ENCODE measurements at places on chromosomes 12 and 14.
A peak's percentile ranks its signal among the peaks of the same experiment; 100 is the strongest.

GRCh38 chr12:50677858-50678257 lies 86.0 kb upstream of the ATF1 start:
- no peak for DNase-seq

DNA sequence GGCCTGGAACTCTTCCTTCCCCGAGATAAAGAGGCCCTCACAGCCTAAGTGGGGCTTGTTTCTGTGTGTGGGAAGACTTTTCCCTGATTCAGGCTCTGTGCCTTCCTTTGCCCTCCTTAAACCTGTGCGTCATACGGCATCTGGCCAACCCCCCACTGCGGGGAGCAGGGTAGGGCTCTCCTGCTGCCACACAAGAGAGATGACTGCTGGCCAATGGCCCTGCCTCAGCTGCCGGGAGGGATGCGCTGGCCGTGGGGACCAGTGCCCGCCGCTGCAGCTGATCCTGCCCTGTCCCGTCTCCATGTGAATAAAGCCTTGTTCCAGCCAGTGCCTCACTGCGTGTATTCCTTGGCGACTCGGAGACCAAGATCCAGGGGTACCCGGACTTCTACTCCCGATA lies 42.5 kb upstream of the BEGAIN start:
- DNase-seq: peak; percentile 33

GRCh38 chr14:29339494-29340172 lies 573.0 kb downstream of the FOXG1 start:
- no peak for DNase-seq

DNA sequence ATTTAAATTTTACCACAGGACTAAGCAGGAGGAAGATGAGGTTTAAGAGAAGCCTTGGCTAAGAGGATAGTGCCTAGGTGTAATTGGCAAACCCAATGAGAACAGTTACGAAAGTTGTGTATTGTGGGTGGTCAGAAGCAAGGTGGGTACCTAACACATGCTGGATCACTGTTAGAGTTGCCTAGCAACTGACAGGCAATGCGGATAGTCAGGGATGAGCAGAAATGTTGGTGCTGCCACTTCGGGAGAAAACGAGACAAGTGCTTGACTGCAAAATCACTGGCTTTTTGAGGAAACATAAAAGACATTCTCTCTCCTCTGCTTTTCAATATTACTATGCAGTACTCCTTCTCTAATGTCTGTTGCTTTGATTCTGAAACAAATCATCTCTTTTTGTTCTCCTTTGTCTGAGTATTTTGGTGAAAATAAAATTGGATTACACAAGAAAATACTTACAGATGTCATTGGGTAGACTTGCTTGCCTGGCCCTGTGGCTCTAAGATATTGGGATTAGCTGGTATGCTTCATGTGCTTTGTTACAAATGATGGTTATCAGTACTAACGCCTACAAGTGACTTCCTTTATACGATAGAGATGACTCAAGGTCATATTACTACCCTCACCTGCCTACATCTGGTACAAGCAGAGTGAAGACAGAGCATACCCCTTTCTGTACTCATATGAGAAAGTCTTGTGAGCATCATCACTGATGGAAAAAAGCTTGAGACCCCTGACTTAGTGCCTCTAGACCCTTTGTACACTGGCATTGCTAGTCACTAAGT lies 48.0 kb downstream of the TDP1 start:
- no peak for DNase-seq

DNA sequence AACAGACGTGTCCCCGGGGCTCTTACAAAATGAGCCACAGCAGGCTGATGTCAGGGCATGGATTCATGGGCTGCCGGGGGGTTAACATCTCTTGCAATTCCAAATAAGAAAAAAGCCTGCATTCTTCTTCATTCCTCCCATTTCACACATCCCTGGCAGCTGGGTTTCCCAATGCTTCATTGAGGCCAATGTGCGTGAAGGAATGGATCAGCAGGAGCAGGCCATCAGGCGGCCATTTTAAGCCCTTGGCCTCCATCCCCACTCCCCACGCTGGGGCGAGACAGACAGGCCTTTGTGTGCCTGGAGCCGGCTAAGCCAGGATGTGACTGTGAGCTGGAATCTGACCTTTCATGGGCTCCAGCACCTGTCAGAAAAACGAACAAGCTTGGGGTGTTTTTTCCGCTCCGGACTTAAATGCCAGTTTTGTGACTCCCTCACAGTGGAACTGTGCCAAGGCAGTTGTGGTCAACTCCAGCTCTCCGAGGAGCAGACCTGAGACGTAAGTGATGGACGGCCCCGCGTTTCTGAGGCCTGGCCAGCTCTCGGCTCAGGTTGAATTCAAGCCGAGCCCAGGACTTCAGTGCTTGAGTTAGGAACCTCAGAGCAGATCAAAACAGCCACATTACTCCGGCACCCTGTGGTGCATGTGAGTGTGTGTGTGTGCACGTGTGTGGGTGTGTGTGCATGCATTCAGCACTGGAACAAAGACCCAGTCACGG lies 133.1 kb downstream of the TMEM30B start:
- no peak for DNase-seq

GRCh38 chr14:52829527-52830185 lies 38.2 kb upstream of the GNPNAT1 start:
- DNase-seq: no peak

- DNase-seq: peak; percentile 1
Measured at GRCh38 chr14:82313889-82314288, 780.2 kb upstream of the SEL1L start.

DNA sequence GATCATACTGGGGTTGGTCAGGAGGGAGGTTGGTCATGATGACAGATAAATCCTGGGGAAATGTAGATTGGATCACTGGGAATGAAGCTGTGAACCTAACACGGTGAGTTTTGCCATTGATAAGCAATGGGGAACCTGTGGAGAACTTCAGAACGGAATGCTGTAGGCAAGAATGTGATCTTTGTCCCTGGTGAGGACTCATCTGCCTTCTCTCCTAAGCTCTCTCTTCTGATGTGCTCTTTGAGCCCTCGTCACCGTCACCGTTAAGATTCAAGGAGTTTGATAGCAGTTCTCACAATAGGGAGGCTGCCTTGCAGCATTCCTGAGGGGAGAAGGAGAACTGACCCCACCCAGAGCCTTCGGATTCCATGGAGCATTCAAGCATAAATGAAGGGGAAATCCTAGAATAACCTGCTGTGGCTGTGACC lies 217.6 kb downstream of the ANO6 start:
- no peak for DNase-seq

- no peak for DNase-seq
Measured at GRCh38 chr14:101506211-101506925, 54.9 kb upstream of the DIO3 start.

- DNase-seq: no peak
Measured at GRCh38 chr12:82458101-82458500, 99.8 kb downstream of the METTL25 start.

GRCh38 chr12:104473374-104473983 lies 16.7 kb downstream of the CHST11 start:
- no peak for DNase-seq

DNA sequence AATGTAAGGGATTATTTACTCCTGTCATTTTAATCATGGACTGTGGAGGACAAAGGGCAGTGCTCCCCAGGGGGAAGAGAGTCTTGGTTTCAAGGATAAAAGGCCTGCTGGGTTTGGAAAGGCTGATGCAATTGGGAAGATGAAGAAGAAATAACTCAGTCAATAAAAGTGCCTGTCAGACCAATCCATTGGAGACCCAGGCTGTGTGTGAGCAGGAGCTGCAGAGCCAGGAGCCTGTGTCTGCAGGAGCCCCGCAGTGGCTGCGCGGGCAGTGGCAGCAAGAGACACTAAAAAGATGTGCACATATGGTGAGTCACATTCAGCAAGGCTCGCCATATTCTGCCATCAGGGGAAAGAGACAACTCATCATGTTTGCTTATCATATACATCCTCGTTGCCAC lies 90.4 kb downstream of the CRACR2A start:
- no peak for DNase-seq

- DNase-seq: no peak
Measured at GRCh38 chr12:127984386-127985055, 282.4 kb upstream of the TMEM132C start.

- DNase-seq: no peak
Measured at GRCh38 chr12:34402899-34403705, 380.8 kb downstream of the ALG10 start.

DNA sequence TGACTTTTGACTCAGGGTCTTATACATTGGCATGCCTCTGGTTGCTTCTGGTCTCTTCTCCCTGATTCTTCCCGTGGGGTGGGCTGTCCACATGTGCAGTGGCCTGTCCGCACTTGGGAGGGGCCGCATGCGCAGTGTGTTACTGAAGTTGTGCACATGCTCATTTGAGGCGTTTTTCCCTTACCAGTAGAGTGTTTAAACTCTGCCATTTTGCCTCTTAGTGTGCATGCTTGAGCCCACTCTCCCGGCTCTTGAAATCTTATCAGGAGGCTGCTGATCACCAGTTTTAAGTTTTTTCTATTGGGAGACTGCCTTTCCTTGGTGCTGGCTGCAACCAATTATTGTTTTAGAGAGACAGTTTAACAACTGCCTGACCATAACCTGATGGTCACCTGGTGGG lies 32.1 kb upstream of the HECTD1 start:
- DNase-seq: no peak

DNA sequence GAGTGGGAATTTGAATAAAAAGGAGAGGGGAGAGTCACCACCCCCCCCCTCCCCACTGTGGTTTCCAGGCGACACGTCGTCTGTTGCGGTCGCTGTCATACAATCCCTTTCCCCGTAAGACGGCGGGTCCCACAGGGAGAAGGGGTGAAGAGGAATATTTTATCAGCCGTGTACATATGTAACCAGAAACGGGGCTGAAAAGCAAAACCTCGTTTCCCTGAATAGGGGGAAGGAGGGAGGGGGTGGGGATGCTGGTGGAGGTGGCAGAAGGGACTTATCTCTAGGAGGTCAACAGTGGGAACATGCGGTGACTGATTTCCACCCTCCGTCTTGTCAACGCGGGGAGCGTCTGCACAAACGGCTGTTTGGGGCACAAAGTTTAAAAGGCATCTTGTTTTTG lies 171.4 kb downstream of the RBM19 start:
- no peak for DNase-seq

- DNase-seq: no peak
Measured at GRCh38 chr14:99158150-99158549, 113.8 kb downstream of the BCL11B start.

DNA sequence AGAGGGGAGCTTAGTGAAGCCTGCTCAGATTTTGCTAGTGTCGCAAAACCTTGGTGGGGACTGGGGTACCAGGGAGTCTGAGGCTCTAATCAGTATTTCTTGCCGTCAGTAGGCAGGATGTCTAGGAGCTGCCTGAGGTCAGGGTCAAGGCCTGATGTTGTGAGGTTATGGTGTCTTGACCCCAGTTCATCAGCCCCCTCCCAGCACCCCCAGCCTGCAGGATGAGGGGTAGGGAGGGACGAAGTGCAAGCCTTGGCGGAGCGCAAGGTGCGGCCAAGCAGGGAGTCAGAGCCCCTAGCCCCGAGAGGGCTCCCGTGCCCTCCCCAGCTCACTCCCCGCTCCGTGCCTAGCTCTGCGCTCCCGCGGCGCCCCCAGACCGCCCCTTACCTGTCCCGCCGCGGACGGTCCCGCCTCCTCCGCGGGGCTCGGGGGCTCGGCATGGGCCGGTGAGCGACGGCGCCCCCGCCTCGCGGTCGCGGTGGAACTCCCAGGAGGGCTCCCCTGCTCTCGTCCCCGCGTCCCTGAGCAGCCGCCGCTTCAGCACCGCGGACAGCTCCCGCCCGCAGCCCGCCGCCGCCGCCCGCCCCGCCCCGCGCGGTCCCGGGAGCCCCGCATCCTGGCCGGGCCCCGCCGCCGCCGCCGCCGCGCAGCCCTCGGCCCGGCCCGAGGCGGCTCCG lies 347 bp downstream of the SYNDIG1L start:
- DNase-seq: no peak

DNA sequence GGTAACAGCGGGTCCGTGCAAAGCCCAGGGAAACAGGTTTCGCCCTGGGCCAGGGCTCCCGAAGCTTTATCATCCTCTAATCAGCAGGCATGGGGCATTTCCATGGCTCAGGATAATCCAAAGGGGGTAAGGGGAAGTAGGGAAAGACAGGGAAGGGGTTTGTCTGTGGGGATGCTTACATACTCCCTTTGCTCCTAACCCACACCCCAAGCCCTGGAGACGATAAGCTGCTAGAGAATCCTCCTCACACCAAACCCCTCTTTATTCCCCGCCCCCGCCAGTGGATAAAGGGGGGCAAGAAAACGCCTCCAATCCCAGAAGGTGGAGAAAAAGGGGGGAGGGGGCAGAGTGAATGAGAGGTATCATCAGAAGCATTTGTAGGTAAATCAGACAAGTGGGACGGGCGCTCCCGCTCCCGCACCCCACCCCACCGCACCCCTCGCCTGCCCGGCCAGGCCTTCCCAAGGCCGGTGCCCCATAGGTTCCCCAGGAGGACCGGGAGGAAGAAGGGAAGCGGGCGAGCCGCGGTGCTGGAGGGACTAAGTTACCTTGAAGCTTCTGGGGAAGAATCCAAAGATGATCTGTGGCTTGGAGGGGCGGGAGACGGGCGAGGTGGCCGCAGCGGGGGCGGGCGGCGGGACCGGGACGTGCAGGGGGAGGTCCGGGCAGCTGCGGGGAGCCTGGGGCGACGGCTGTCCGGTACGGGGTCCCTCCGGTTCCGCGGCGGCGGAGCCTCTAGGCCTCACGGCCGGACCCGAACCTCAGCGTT lies 762 bp downstream of the PPP2R5E start:
- no peak for DNase-seq

GRCh38 chr14:87049950-87050349 lies 943.0 kb downstream of the GALC start:
- DNase-seq: peak; percentile 30

GRCh38 chr12:54363047-54363446 lies 1.2 kb downstream of the GPR84 start:
- DNase-seq: no peak

- DNase-seq: no peak
Measured at GRCh38 chr12:131830914-131831571, 2.9 kb downstream of the MMP17 start.

GRCh38 chr12:66944365-66944764 lies 265.5 kb upstream of the GRIP1 start:
- DNase-seq: no peak

- no peak for DNase-seq
Measured at GRCh38 chr14:58961045-58961731, 227.3 kb upstream of the DAAM1 start.

GRCh38 chr12:112239020-112239419 lies 113.7 kb downstream of the TRAFD1 start:
- no peak for DNase-seq

- no peak for DNase-seq
Measured at GRCh38 chr12:42104784-42105183, 39.9 kb downstream of the GXYLT1 start.

GRCh38 chr12:27524839-27525753 lies 1.1 kb downstream of the PPFIBP1 start:
- DNase-seq: no peak

GRCh38 chr12:79415746-79416435 lies 274.9 kb downstream of the PAWR start:
- DNase-seq: no peak

- DNase-seq: no peak
Measured at GRCh38 chr14:91580876-91581577, 70.9 kb upstream of the PPP4R3A start.
